DMS 273 treated with DMSO at 0.1 percent for 48 hours (cell line): ENCODE measurements at places on chromosomes 7 and 10.

DNA sequence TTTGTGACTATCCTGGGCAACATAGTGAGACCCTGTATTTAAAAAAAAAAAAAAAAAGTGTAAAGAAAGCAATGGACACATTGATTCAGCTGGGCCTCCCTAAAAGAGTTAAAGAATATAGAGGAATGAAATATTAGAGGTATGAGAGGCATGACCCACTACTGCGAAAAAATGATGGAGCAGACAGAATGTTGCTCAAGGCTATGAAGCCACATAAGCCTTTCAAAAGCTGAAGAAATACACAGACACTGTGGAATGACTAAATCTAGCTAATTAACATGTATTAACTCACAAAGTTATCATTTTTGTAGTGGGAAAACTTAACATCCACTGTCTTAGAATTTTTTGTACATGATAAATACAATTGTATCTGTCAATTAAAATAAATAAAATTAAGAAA is 107.3 kb downstream of the HGF start:
- no peak for DNase-seq

DNA sequence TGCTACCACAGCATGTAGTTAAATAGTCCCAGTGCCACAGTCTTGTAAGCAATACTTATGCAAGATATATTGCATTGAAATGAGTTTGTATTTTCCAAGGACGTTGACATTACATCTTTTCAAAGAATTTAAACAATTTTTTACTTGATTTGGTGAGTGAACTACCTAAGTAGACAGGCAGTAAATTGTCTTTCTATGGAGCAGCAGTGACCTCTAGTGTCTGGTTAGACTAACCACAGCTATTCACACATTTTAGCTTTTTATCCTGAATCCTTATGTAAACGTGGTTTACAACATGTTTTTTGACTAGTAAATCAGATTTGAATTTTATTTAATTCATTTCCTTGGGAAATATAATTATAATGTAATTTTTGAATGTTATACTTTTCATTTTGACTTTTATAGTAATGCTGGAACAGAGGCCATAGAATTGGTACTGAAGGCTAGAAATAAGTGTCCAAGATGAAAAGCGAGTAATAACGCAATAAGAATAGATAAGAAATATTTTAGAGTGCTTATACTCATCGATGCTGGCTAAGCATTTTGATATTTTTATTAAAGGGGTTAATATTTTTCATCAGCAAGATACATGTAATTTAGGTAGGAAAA is 5.6 kb downstream of the LRRTM3 start:
- peak; percentile 12 for DNase-seq

DNA sequence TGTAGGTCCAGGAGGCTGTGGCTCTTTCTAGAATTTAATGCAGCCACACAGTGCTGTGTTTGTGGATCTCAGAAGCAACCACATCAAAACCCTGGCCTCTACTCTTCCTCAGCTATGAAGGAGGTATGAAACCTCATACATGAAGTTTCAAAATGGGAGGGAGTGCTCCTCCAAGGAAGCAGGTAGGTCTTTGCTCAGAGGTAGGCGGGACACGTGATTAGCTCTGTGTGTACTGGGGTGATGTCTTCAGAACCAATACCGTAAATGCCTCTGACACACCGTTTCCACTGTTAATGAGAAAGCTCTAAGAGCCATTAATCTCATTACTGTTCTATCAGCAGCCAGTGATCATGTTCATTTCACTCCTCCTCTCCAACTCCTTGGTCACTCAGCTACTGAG is 126.1 kb downstream of the PLXNA4 start:
- DNase-seq: no peak

GRCh38 chr10:42753126-42753506 is 29.5 kb upstream of the BMS1 start:
- DNase-seq: peak; percentile 6

DNA sequence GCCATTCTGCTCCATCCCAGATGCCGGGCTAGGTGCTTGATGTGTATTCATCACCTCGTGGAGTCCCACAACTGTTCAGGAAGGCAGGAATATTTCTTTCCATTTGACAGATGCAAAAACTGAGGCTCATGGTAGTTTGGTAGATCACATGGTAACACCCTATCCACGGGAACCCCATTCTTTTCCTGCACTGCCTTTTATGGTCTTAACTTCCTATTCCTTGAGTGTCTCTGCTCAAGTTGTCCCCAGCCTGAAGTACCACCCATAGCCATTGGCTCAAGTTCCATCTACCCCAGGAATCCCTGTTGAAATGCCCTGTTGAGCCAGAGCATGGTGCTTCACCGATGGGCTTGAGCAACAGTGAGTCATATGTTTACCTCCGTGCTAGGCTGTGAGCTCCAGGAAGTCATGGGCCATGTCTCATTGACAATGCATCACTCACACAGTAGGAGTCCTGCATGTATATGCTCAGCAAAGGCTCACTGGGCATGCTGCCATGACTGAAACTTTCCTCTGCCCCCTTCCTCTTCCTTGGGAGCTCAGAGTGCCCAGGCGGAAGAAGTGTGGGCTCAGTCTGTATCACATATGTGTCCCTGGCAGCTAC is 71.7 kb upstream of the ADAM12 start:
- no peak for DNase-seq

- DNase-seq: peak; percentile 15
Measured at GRCh38 chr10:100529475-100530298, at the start of gene NDUFB8. TSS of gene NDUFB8 (minus strand) at chr10:100529871. CDS start at chr10:100529851, 20 bp downstream.

DNA sequence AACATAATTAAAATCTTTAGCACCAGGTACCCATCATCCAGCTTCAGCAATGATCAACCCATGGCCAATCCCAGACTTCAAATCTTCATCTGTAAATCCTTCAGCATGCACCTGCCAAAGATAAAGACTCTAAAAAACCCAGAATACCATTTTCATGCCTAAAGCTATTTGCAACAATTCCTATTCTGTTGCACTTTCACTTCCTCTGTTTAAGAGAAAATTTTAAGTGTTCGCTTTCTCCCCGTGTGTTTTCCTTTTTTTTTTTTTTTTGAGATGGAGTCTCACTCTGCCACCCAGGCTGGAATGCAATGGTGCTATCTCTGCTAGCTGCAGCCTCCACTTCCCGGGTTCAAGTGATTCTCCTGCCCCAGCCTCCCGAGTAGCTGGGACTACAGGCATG is 31.8 kb upstream of the HTR5A start:
- DNase-seq: no peak

DNA sequence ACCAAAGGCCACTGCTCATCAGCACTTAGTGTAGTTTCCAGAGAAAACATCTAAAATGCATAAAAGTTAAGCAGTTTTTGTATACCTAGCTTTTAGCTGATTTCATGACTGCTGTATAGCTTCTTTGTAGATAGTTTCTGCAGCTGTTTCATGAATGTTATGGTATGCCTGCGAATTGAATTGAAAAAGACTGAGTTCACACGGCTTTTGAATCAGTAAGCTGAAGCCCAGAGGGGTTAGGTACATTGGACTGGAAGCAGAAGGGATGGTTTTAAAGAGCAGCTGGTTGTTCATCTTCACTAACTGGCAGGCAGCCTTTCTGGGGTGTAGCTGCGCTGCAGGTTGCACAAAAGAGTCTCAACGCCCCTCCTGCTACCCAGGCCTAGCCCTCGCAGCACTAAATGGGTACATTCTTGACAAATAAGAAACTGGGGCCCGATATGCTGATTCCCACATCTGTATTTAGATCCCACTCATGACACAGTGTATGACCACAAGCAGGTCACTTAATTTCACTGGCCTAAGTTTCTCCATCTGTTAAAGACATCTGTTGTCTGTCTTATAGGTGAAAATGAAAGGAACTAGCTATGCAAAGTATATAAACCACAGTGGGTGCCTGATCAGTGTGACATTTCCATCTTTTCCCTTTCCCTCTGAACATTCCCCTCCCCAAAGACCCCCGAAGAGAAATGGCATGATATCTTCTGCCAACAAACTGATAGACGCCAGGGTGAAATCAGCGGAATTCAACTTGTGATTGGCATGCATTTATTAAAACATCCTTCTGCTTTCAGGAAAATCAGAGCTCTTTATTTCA is 85.9 kb upstream of the AGBL3 start:
- peak; percentile 83 for DNase-seq

DNA sequence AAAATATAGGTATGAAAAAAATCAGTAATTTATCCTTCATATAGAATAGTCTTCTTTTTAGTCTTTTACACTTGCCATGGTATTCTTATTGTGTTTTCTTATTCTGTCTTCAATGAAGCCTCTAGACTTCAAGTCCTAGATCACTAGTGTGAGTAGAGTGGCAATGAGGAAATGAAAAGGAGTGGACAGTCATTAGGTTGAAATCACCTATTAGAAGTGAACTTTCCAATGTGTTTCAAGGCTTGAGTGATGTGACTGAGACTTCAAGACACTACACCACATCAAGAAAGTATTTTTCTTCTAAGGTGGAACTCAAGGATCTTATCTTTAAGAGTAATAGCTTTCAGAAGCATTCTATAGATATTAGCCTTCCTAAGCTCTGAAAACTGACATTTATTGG is 357.8 kb upstream of the MBL2 start:
- no peak for DNase-seq

- DNase-seq: no peak
Measured at GRCh38 chr7:37216156-37216852, 232.4 kb downstream of the ELMO1 start.

DNA sequence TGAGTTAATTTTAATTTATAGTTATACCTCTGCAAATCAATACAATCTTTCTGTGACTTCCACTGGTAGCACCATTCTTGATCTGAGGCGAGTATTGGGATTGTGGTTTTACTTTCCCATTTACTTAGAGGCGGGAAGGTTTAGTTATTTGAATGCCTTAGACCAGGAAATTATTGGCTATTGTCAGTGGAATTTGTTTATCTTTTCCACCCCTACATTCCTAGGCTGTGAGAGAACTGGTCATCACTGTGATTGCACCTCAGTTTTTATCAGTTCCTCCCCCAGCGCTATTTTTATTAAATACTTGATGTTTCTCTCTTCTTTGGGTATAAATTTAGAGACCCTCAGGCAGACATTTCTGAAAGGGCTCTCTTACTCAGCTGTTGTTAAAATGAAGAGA is 29.9 kb downstream of the CDK14 start:
- DNase-seq: no peak

- DNase-seq: no peak
Measured at GRCh38 chr10:30510184-30510931, 76.4 kb downstream of the MAP3K8 start.

DNA sequence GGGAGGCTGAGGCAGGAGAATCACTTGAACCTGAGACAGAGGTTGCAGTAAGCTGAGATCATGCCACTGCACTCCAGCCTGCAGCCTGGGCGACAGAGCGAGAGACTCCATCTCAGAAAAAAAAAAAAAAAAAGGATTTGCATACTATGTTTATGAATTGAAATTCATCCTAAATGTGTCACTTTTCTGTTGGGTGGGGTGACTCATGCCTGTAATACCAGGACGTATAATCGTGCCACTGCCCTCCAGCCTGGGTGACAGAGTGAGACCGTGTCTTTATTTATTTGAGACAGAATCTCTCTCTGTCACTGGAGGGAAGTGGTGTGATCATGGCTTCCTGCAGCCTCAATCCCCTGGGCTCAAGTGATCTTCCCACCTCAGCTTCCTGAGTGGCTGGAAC is 5.8 kb downstream of the ZNF212 start:
- DNase-seq: no peak

- DNase-seq: peak; percentile 65
Measured at GRCh38 chr7:35268953-35269352, 15.1 kb upstream of the TBX20 start.

DNA sequence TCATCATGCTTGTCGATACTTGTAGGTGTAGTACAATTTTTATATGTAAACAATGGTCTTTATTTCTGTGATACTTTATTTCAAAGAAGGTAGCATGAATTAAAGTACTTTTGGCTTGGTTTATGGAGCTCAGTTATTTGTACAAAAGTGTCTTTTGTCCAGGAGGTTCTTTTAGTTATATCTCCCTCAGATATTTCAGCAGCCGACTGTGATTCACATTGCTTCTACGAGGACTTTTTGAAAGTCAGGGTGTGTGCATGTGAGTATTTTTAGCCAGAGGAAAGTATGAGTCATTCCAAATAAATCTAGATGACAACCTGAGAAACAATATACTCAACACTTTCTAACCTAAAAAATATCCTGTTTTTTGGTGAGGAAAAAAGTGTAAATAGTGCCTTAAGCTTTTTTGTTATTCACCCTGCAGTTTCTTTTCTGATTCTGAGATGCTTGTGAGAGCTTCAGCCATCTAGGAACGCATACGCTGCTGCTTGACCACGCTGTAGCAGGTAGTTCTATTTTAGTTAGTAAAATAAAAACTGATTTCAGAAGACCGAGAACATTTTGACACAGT is 595 bp upstream of the SUN1 start:
- no peak for DNase-seq

DNA sequence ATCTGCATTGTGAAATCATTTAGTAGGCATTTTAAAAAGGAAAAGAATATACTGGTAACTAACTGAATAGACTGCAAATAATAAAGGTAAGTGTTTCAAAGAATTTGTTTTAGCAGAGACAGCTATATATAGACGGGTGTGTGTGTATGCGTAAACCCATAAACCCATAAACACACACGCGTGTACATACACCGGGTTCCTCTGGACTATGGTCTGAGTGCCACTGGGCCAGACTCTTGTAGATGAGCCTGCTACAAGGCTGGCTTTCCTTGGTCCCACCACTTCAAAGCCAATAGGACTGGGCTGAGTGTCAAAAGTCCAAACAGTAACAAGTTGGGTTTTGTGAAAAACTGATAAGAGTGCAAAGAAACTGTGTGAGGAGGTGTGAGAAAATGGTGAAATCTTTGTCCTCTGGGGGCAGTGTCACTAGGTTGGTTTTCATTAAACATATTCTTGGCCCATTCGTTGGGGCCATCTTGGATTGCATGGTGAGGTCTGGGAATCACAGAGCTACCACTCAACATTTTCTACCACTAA is 39.8 kb downstream of the GNA12 start:
- DNase-seq: no peak

DNA sequence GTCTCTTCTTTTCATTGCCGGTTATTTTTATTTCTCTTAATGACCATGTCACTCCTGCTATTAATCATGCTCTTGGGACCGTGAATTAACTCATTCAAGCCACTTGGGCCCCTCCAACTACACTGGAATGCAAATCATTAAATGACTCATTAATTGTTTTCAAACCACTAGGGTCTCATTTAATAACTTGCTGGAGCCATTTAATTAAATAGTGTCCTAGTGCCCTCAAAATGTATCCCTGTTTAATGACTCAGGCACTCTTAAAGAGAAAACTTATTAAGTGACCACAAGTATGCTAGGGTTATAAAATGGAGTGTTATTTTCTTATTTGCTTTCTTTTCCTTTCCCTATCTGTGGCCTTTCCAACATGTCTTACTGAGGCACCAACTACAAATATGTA is 73.0 kb downstream of the PLXDC2 start:
- no peak for DNase-seq

DNA sequence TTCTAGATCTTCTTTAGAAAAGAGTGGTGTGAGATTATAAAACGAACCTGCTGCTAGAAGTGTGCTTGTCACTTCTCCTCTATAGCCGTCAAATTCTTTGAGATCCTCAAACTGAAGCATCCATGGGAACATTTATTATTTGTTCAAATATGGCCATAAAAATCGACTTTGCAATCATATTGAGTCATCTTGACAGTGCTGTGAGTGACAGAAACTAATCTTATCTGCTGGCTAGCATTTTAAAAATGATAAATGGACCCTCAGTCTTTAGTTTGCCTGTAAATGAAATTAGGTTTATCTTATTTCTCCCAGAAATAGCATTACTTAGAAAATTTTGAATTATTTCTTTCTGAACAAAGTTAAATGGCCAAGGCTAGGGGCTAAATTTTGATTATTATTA is 290.8 kb downstream of the EXOC4 start:
- DNase-seq: no peak

GRCh38 chr7:134780166-134780828 is 863 bp downstream of the CALD1 start:
- no peak for DNase-seq

- peak; percentile 93 for DNase-seq
Measured at GRCh38 chr7:69738396-69738951, 140.2 kb downstream of the AUTS2 start.
